ENCODE measurements at places on chromosomes 5 and 9.
A peak's percentile ranks its signal among the peaks of the same experiment; 100 is the strongest.

DNA sequence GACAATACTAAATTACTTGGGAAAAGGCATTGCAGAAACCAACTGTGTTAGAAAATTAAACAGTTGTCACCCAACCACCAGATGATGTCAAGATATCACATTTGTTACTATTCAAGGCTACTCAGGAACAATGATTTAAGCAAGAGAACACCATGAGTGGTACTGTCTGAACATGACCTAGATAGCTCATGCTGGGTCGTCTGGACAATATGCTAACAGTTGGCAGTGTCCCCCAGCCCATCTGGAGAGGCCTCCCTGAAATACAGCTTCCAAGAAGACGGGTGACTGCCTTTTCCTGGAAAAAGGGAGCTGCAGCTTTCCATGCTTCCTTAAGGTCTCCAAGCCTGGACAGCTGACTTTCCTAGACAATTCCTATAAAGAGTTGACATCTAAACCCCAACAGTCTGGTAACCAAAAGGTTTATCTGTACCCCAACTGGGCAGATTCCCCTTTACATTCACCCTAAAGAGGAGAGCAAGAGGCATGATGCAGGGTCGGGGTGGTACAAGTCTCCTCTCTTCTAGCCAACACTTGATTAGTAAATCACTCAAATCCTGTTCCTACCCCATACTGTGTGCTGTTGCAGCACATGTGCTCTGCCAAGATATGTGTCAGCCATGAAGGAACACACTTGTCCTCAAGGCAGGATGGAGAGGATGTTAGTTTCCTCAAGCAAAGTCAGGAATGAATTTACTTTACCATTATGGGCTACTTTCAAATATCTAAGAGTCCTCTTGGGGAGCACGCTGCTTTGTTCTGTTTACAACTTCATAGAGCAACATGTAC lies 433.0 kb downstream of the PDE4D start:
- DNase-seq = no peak

DNA sequence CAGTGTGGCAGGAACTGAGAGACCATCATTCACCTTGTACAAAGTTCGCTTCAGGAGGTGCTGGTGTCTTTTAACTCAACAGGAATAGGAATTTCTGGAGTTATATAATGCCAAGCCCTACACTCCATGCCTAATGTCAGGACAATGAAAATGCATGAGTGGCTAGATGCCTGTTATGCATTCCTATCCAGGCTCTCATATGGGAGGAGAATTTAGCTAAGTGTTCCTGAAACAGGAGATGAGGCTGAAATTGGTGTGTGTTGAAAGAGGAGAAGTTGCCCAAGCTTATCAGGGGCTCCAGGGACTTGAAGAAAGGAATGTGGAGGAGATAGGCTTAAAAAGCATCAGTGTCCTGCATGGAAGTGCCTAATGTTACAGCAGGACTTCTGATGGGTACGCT lies 26.8 kb upstream of the PRUNE2 start:
- DNase-seq = no peak

- DNase-seq = no peak
Observed at GRCh38 chr9:29389421-29389820, 1816.1 kb upstream of the C9orf72 start.

DNA sequence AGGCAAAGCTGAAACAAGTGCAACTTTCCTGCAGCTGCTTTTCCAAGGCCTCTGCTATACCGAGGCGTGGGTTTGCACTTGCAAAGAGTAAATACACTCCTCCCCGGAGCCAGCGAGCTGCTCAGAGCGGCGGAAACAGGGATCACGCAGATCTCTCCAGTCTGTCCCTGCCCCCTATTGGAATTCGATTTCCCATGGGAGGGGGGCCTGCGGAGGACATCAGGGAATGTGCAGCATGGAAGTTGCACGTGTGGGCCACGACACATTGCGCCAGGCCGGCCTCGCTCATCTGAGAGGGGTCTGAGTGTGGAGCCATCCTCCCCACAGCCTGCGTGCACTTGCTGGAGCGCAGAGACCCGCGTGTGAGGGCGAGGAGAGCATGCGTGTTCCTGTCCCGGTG lies 104.3 kb upstream of the PHYKPL start:
- DNase-seq = no peak

- DNase-seq = peak; percentile 14
Observed at GRCh38 chr5:112146323-112147226, 272.5 kb downstream of the EPB41L4A start.

DNA sequence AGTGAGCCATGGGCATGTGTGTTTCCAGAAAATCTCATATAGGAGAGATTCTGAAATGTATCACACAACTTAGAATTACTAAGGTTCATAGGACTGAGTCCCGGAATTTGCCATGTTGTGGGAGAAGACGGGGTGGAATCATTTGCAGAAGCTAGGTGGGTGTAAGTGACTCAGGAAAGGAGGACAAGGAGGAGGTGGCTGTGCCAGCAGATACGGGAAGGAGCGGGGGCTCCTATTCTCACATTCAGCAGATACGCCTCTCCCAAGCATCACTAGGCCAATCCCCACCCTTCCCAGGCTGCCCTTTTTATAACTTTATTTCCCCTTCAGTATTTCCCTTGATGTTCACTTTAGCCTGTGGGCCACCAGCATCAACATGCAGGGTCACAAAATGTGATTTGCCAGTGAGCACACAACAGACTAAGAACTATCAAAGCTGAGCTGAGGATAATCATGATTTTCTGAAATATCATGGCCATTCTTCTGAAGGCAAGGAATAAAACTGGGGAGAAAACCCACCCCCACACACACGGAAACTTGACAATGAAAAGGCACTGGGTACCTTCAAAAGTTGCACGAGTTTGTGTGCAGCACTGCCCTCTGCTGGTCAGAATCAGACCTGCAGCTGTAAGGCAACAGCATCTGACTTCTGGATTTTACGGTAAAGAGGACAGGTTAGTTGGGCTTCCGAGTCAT lies 133.2 kb downstream of the MTX3 start:
- DNase-seq = peak; percentile 47

GRCh38 chr5:151721087-151721646 lies 34.5 kb upstream of the SPARC start:
- DNase-seq = no peak

All from NCI-H1930 (cell line).